ENCODE measurements at places on chromosomes 6 and 20. TPM values are rescaled to one million over a fixed set of nuclear protein-coding genes. Genes with fewer than 3 reads are reported as not detected.
A peak's percentile ranks its signal among the peaks of the same experiment; 100 is the strongest.

- DNase-seq = no peak
Measured at GRCh38 chr6:115717062-115717461, 343.6 kb downstream of the FRK start.

Gene EDN1
- total RNA-seq = 0.15 TPM

Gene TPBG
- total RNA-seq = 0.39 TPM

- peak; percentile 75 for DNase-seq
Measured at GRCh38 chr20:3218307-3218988, 9.2 kb downstream of the ITPA start.

GRCh38 chr6:166244353-166245045, 63.7 kb downstream of the PRR18 start:
- no peak for DNase-seq

DNA sequence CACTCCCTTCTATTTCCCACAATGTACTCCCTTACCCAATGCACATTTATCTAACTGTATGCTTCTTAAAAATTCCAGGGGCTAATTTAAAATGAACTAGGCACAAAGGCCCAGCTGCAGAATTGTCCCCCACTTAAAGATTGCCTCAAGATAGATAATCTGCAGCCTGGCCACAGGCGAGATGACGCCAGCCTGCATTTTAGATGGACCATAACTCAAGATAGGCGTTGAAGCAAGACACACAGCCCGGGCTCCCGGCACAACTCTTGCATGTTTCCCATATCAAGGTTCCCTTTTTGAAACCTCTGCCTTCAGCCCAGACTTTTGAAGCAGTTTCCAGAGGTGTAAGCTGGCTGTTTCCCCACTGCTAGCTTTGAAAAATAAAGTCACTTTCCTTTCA, 3.2 kb upstream of the REPS1 start:
- no peak for DNase-seq

Gene PNRC1
- total RNA-seq = 31.0 TPM

- DNase-seq = no peak
Measured at GRCh38 chr6:39893286-39893685, 41.0 kb downstream of the MOCS1 start.

DNA sequence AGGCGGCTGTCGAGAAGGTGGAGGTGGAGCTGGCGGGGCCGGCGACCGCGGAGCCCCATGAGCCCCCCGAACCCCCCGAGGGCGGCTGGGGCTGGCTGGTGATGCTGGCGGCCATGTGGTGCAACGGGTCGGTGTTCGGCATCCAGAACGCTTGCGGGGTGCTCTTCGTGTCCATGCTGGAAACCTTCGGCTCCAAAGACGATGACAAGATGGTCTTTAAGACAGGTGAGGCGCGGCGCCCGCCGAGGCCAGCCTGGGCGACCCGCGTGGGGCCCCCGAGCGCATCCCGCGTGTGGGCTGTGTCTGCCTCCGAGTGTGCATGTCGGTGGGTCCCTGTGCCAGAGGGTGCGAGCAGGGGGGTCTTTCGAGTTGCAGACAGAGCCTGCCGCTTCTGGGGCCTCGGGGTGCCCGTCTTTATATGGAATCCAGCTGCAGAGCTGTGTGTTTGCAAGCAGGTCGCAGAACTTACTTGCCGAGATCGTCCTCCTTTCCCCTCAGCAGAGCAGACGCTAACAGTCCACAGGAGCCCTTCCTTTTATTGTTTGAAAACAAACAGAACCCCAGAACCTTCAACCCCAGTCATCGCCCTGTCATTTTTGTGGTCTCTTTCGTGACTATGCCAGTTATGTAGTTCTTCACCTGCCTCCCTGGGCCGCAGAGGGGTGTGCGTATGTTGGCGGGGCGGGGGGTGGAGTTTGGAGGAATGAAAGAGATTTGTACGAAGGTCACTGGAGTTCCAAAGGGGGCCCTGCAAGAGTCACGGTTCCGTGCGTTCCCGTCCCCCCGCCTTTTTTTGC, 766 bp downstream of the SLC16A10 start:
- peak; percentile 63 for DNase-seq

DNA sequence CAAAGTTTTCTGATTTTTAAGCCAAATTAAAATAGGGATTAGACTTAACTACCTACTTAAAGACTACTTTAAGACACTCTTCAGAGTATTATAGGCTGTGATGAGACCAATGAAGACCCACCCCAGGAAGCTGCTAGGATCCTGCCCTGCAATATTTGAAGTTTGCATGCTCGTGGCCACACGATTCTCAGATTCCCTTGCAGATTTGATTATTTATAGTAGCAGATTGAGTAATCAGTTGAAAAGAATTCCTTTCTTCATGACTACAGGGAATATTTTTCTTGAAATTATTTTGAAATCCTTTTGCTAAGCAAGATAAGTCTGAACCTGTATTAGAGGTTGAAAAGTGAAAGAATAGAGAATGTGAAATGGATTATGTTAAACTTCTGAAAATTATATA, 122.3 kb downstream of the B3GAT2 start:
- DNase-seq = no peak

GRCh38 chr6:119352001-119352400, 2.4 kb upstream of the MAN1A1 start:
- DNase-seq = no peak

Gene IL17F
- total RNA-seq = not detected

GRCh38 chr6:151475653-151476523, 17.9 kb upstream of the CCDC170 start:
- DNase-seq = peak; percentile 57

DNA sequence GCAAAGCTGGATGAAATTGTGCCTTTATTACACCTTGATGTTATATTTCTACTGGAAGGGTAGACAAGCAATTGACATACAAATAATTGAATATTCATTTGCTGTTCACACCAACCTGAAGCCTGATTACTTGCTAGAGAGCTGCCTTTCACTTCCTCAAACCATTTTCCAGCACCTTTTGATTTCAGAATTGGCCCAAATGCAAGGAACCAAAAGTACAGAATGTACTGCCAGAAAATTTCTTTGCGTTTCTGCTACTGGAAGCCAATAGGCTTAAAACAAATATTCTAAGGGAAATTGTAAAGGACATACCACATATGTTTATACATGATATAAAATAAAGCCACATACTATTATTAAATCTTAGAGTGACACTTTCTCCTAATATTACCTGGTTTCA, 94.5 kb downstream of the RFPL4B start:
- no peak for DNase-seq

GRCh38 chr20:20289331-20289730, 78.6 kb upstream of the INSM1 start:
- DNase-seq = no peak

Gene ULBP2
- total RNA-seq = not detected

Gene RIN2
- total RNA-seq = 2.5 TPM

Gene DOK5
- total RNA-seq = not detected

DNA sequence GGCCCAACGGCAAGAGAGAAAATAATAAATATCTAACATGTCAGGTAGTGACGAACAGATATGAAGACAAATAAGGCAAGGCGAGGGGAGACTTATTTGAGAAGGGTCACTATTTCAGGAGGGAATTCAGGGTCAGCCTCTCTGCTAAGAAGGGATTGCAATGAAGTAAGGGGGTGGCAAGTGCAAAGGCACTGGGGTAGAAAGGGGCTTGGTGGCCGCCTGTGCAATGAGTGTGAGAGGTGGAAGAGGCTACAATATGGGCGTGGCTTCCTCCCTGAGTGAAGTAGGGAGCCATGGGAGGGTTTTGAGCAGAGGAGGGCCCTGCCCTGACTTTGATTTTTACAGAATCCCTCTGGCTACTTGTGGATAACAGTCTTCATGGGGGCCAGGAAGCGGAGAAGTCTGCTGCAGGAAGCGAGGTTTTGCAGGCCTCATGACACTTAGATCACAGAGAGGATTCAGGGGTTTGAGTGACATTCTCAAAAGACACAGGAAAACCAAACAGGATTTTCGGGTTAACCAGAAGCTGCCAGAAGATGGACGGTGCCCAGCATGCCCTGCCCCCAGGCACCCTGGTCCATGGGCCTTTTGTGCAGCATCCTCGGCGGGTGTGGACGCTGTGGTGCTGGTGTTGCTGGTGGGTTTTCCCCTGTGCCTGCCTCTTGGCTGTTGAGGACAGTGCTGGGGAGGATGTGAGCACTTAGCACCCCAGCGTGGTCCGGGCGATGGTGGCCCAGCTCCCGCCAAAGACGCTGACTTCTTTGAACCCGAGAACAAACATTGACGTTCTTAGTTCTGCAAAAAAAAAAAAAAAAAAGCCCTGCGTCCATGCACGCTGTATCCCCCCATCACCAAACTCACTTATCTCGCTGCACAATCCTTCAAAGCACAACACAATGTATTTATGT, 124.2 kb upstream of the PTPN1 start:
- no peak for DNase-seq

- DNase-seq = no peak
Measured at GRCh38 chr6:165967810-165968407, 199.7 kb downstream of the TBXT start.

- no peak for DNase-seq
Measured at GRCh38 chr6:135913785-135914184, 62.3 kb downstream of the PDE7B start.

- DNase-seq = no peak
Measured at GRCh38 chr6:141158740-141159139, 974.0 kb upstream of the GJE1 start.

DNA sequence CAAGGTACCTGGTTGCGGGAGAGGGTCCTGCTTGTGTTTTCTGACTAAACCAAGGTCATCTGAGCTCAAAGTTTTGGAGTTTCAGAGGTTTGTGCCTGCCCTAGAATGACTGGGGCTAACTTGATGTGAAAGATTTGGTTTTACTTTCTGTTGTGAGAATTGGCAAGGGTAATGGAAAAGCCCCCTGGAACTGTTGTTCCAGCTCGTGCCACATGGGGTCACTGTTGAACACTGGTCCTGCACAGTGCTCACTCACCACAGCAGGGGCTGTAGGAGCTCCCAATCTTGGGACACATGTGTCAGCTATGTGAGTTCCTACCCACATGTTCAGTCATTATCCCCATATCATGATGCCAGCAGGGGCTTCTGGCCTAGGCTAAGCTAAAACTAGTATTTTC, 6.5 kb downstream of the TGM6 start:
- DNase-seq = peak; percentile 48

DNA sequence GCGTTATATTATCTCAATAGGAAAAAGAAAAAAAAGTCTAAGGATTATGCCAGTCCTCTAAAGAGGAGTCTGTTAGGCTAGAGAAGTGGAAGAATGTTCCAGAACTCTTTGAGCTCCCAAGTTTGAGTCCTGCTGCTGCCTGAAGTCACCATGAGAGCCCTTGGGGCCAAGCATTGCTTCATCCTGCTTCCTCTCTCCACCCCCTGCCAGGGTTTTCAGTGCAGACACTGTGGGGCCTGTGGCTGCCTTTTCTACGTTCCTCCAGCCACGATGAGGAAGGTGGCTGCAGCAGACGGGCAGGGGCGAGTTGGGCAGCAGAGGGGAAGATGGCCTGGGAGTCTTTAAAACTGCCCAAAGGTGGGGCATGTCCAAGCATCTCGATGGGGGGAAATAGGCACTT, 214.4 kb upstream of the KCNG1 start:
- DNase-seq = no peak

Gene APCDD1L
- not detected for total RNA-seq

Gene COMMD7
- total RNA-seq = 50.7 TPM

Gene ZNF133
- 25.9 TPM for total RNA-seq

GRCh38 chr6:50922579-50923525, 104.2 kb downstream of the TFAP2B start:
- no peak for DNase-seq

DNA sequence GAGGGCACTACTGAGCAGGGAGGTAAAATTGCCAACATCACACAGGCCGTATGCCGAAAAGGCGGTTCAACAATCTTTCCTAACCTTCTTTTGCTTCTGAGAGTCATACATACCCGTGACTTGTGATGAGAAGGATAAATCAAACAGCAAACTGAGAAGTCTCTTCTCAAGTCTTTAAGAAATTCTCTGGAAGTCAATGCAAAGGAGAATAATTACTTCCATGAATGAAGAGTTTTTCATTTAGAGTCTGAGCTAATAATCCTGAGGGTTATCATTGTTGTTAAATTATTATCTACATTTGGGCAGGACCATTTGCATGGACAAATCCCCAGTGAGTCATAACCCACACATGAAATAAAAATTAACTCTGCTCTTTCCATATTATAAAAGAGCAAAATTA, 22.4 kb upstream of the ILRUN start:
- no peak for DNase-seq

GRCh38 chr6:79813143-79813850, 134.1 kb downstream of the ELOVL4 start:
- no peak for DNase-seq

- DNase-seq = no peak
Measured at GRCh38 chr6:43712579-43712978, 25.0 kb upstream of the MRPS18A start.

GRCh38 chr6:167113047-167113754, 9.7 kb upstream of the CCR6 start:
- DNase-seq = no peak

Gene POU3F2
- not detected for total RNA-seq

Gene CHRNA4
- total RNA-seq = not detected

GRCh38 chr20:62524505-62524911, 48.7 kb upstream of the GATA5 start:
- no peak for DNase-seq

GRCh38 chr6:127864701-127865100, 36.2 kb downstream of the THEMIS start:
- DNase-seq = peak; percentile 16

DNA sequence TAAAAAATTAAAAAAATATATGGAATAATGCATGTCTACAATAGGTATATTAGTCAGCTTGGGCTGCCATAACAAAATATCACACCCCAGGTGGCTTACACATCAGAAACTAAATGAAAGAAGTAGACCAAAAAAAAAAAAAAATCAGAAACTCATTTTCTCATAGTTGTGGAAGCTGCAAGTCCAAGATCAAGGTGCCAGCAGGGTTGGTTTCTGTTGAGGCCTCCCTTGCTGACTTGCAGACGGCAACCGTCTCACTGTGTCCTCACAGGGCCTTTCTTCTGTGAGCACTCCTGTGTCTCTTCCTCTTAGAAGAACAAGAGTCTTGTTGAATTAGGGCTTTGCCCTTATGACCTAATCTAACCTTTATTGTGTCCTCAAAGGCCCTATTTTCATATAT, 11.4 kb upstream of the GDAP1L1 start:
- no peak for DNase-seq

Gene TRIM40
- total RNA-seq = 0.13 TPM

- no peak for DNase-seq
Measured at GRCh38 chr6:41651246-41651961, 13.1 kb downstream of the MDFI start.

Gene ATF6B
- total RNA-seq = 7.5 TPM

GRCh38 chr6:70709826-70710225, 42.1 kb downstream of the SMAP1 start:
- peak; percentile 5 for DNase-seq

- no peak for DNase-seq
Measured at GRCh38 chr20:25196786-25197120, 1.2 kb downstream of the ENTPD6 start.

GRCh38 chr6:162699961-162700360, 27.6 kb downstream of the PRKN start:
- no peak for DNase-seq

DNA sequence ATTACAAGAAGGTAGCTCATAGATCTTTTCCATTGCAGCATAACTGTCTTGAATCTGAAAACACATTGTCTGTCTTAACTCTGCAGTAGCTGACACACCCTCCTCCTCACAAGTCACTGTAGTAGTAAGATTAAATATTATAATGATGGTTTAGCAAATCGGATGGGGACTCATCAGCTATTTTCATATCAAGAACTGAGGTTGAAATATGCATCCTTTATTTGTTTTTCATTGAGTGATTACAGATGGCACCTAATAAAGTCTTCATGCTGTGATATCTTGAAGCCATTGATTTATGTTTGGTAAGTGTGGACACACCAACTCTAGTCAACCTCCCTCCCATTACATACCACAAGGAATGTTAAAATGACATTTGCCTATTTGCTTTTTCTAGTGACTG, 267.4 kb upstream of the TAB2 start:
- no peak for DNase-seq

- DNase-seq = no peak
Measured at GRCh38 chr6:44086931-44087574, 40.2 kb downstream of the MRPL14 start.
